ENCODE measurements at places on chromosomes 11 and 22.
A peak's percentile ranks its signal among the peaks of the same experiment; 100 is the strongest.

- no peak for DNase-seq
These were observed 85.3 kb upstream of the GAL start for GRCh38 chr11:68598816-68599653.

DNA sequence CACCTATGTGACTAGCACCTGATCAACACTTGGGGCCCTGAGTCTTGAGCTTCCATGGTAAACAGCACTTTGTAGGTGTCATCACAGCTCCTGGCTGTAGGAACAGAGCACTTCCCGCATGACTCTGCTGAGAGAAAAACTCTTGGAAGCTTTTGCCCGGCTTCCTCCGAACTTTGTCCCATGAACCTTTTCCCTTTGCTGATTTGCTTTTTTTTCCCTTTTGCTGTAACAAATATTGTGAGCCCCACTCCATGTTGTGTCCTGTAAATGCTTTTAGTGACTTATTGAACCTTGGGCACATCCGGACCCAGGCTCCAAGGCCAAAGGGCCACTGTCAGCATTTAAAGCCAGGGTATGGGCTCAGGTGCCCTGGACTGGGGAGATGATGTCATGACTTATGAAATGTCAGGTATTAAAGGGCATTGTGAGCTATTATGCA lies 391.1 kb downstream of the TENM4 start:
- no peak for DNase-seq

- no peak for DNase-seq
These were observed 134.0 kb upstream of the TEAD1 start for GRCh38 chr11:12540075-12540680.

DNA sequence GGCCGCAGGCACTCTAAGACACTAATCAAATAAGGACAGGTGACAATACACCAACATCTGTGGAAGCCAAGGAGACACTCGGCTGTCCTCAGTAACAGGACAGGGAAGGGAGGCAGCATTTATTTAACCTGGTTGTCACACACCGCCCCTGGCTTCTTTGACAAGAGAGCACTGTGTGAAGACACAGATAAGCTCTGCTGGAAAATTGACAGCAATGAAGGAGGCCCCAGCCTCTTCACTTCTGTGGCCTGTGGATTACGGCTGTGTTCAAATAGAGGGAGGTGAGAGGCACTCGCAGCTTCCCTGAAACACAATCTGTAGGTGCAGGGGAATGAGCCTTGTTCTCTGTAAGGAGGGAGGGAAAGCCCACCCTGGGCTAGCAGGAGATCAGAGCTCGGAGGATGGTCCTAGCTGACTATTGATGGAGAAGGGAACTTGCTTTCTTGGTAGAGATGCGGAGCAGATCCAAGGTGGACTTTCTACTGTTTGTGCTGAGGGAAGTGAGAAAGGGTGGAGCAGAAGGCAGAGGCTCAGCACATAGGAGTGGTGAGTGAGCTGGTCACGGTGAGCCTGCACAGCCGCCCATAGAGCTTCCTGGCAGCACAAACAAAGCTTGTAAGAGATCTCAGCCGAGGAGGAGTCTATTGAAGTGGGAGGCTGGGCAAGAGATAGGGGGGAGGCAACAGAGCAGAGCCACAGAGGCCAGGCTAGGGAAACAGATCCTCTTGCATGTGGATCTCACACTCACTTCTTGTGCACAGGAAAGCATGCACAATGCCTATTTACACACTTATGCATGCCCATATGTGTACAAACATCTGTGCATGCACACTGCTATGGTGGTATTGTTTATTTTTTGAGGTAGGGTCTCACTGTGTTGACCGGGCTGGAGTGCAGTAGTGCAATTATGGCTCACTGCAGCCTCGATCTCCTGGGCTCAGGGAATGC lies 114.6 kb upstream of the THY1 start:
- no peak for DNase-seq

DNA sequence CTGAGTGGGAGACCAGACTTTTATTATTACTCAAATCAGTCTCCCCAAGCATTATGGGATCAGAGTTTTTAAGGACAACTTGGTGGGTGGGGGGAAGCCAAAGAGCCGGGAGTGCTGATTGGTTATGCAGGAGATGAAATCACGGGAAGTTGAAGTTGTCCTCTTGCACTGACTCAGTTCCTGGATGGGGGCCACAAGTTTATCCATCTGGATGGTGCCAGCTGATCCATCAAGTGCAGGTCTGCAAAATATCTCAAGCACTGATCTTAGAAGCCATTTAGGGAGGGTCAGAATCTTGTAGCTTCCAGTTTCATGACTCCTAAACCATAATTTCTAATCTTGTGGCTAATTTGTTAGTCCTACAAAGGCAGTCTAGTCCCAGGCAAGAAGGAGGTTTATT lies 53.5 kb upstream of the LMO1 start:
- DNase-seq: no peak

DNA sequence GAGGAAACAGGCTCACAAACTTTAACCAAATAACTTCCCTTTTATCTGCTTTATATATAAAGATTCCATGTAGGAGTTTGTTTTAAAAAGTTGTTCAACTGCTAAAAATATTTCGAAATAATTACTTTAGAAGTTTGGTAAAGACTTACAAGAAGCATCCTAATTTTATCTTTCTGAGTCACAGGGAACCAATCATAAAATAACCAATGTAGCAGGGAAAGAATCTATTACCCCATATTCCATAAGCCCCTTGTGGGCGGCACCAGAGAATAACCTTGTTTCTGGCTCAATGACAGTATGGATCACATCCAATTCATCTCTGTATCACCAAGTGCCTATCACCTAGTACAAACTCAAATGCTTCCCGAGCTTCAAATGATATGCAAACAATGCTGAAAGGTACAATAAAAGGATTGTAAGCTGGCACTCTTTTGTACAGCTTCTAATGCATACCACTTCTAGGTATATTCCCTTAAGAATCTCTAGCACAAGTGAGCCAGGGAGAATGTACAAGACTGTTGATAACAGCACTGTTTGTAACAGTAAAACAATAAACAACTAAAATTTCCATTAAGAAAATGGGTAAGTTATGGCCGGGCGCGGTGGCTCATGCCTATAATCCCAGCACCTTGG lies 158.4 kb downstream of the ATG16L2 start:
- no peak for DNase-seq

- no peak for DNase-seq
These were observed 33.1 kb downstream of the SLCO2B1 start for GRCh38 chr11:75184051-75184450.

DNA sequence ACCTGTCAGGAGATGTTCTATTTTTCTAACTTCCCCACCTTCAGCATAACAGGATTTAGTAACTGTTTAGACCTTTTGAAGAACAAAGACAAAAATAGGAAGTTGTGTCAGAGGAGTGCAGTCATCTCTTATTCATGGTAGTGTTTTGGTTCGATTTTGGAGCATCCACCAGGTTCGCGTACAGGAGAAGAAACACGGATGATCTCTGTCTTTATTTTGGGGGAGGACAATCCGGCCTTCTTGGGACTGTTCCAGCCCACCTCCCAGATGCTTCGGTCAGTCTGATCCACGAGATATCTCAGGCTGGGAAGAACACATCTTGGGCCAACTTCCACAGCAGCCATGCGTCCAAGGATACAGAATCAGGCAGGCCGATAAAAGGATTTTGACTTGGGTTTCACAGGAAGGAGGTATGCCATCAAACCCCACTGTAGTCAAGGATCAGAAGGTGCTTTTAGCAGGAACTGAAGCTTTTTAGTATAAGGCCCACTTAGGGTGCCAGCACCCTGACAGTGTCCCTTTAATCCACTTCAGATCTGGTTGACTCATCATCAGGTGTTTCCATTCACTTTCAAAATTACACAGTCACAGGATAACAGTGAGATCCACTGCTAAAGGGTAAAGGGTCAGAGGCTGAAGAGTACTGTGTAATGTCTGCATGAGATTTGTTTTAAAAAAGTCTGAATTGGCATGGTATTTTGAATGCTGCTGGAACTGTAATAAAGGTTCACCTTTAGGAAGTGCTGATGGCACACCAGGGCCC lies 16.5 kb downstream of the PATZ1 start:
- no peak for DNase-seq

DNA sequence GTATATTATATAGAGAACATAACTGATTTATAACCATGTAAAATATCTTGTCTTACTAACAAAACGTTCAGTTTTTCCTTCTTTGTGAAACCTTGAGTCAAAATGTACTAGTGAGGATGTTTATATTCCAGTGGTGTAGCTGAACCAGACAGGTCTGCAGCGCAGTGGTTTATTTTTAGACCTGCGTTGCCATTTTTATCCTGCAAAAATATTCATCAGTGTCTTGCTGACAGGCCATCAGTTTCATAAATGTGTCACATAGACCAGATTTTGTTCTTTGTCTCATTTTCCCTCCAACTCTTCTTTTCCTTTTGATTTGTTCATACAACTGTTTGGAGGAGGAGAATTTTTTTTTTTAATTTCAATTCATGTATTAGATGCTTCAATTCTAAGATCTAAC lies 43.1 kb downstream of the HSD17B12 start:
- no peak for DNase-seq

GRCh38 chr11:13228572-13228971 lies 49.0 kb upstream of the BMAL1 start:
- DNase-seq: no peak

DNA sequence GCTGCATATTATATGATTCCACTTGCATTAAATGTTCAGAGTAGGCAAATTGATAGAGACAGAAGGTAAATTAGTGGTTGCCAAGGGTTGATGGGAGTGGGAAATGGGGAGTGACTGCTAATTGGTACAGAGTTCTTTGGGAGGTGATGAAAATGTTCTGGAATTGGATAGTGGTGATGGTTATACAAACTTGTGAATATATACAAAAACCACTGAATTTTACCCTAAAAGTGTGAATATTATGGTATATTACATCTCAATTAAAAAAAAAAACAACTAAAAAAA lies 52.5 kb downstream of the ARRB1 start:
- no peak for DNase-seq

DNA sequence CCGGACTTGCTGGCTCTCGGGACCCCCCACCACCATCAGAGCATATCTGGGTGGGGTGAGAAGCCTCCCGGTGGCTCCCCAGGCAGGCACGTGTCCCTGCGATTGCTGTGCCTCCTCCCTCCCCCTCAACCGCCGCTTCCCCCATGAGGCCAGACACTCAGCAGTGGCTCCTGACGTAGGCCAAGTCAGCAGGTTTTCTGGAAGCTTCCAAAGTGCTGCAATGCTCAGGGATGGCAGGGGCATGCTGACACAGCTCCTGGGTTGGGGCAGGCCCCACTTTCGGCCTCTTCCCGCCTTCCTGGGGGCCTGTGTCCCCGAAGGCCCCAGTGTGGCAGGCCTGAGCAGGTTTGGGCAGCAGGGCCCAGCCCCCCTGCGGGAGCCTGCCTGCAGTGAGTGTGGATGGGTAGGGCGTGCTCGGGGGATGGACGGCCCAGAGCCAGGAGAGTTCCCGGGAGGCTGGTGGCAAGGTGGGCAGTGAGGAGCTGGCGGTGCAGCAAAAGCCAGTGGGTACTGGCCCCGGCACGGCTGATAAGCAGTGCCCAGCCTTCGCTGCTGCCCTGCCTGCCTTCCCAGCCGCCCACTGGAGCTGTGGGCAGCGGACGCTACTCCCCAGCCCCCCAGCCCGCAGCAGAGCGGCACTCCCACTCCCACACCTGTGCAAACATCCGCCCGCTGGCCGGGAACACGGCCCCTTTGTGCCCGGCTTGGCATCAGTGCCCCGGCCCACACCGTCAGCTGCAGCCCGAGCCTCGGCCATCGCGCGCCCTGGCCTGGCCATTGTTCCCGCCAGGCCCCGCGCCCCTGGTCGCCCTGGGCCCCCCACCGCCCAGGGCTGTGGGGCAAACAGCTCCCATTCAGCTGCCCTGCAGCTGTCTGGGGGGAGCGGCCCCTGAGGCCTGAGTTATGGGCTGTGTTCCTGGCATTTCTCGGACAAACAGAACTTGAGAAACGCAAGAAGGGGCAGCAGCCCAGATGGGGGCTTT lies 125.0 kb downstream of the KCNQ1OT1 start:
- DNase-seq: peak; percentile 5

DNA sequence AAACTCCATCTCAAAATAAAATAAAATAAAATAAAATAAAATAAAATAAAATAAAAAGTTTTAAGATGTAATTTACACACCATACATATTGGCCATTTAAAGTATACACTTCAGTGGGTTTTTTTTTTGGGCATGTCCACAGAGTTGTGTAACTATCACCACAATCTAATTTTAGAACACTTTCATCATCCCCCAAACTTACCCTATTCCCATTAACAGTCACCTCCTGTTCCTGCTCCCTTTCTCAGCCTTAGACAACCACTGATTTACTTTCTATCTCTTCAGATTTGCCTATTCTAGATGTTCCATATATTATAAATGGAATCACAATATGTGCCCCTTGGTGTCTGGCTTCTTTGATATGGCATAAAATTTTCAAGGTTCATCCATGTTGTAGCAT lies 4.6 kb upstream of the ACER3 start:
- DNase-seq: no peak

- no peak for DNase-seq
These were observed 97.1 kb downstream of the ADAMTS15 start for GRCh38 chr11:130545449-130546072.

DNA sequence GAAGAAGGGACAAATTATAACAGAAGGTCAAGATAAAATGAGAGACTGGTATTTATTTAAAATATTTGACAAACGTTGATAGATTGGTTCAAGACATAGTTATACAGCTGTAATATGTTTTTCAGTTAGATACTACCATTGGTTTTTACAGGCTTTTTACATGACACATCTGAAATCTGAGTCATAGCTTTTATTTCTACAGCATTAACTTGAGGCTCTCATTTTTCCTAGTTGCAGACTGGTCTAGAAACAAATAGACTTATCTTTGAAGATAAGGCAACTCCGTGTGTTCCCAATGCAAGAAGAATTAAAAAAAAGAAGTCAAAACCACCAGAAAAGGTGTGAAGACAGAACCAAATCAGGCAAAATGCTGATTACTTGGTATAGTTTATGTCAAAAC lies 31.3 kb downstream of the CEP57 start:
- DNase-seq: no peak

DNA sequence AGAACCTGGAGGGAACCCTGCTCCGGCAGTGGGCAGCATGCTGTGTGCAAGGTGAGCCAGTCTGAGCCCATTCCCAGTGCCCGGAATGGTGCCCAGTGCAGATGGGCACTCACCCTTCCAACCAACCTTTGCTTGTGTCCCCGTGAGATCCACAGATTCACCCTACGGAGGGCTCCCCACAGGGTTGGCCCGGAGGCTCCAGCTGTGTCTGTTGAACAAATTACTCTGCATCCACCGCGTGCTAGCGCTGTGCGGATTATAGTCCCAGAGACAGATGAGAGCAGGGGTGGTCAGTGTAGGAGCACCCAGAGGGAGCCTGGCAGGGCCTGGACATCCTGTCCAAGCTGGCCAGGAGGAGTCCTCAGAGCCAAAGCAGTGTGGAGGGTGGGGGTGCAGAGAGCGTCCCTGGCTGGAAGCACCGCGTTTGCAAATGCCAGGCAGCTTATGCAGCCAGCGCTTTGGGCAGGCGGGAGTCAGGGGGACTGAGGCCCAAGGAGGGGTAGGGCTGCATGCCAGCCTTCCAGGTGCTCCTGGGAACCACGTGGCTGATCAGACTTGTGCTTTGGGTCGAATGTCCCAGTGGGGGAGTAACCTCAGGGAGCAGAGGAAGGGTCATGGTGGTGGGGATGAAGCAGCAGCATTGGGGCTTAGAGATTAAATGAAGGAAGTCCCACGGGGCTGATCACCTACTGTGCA lies 80.5 kb downstream of the KCNQ1 start:
- DNase-seq: no peak
